CD4-positive, alpha-beta T cell treated with Interleukin-6 for 4 hours (primary cell): ENCODE measurements at places on chromosomes 16 and 17.

- peak; percentile 59 for DNase-seq
Measured at GRCh38 chr17:17628388-17629008, 37.0 kb upstream of the PEMT start.

- no peak for DNase-seq
Measured at GRCh38 chr17:64129515-64129764, 504 bp downstream of the ERN1 start.

DNA sequence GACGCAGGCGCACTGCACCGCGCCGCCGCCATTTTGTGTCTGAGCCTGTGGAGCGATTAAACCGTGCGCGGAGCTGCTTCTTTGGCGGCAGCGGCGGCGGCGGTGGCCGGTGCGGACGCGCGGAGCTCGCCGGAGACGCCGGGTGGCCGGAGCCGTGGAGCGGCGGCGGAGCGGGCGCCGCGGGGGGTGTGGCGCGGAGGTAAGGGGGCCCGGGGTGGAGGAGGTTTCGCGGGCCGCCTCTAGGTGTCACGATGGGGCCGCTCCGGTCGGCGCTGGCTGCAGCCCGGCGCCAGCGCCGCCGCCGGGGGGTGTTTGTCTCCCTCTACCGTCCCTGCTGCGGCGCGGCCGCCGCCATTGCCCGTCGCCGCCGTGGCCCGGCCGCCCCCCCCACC lies at the start of gene CTCF:
TSS of gene CTCF (plus strand) at position 1 of the 392 bp plus-strand sequence. CDS start 48,307 bp downstream, outside the sequence.
- peak; percentile 89 for DNase-seq

DNA sequence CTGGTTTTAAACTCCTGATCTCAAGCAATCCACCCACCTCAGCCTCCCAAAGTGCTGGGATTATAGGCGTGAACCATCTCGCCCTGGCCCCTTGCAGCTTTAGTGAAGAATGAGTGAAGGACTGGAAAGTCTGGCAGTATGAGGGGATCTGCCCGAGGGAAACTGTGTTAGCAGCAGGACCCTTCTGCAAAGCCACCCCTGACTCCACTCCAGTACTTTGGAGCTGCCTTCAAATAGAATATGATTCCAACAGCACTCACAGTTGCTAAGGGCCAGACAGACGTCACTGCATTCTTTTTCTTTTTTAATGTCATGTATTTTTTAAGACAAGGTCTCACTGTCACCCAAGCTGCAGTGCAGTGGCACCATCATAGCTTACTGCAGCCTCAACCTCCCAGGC lies 52.3 kb downstream of the KPNA2 start:
- no peak for DNase-seq

DNA sequence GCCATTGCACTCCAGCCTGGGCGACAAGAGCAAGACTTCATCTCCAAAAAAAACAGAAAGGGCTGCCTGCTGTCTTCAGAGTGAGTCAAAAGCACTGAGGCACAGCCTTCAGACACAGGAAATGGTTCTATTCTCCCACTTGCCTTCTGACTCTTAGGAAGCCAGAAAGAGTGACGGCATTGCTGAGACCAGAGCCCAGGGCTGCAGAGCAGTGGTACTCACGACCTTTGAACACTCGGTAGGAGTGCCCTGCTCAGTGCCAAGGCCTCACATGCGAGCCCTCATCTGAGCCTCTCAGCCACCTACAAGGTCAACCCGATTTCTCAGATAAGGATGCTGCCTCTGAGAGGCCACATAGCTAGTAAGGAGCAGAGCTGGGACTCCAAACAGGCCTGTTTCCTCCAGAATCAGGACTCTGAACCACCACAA lies 3.5 kb upstream of the ITGAE start:
- peak; percentile 32 for DNase-seq
